CD4-positive, alpha-beta T cell treated with Interleukin-21 for 1 hour (primary cell): ENCODE measurements at places on chromosomes 11 and 22.

DNA sequence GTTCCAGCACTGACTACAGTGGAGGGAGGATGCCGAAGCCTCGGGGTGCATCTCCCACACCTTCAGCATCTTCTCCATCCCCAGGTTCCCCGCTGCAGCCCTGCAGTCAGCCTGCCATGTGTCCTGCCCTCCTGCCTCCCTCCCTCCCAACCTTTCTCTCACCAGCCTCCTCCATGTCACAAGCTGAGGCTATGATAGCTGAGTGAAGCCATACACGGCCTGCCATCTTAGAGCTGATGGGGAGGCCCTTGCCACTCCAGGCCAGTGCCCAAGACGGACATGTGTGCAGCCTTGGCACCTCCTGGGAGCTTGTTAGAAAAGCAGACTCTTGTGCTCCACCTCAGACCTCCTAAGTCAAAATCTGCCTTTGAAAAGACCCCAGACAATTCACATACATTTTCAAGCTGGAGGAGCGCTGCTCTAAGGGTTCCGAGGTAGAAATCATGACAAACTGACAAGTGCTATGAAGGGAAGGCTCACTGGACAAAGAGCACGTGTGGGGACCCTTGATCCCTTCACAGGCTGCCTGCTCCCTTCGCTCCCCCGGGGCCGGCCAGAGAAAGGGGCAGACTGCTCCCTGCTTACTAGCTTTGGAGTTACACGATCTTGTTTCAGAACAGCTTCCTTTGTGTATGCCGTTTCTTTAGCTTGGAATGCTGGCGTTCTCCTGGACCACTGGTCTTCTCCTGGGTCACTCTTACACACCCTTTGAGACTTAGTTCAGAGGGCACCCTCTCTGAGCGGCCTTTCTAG lies 123.9 kb downstream of the ST3GAL4 start:
- no peak for DNase-seq

GRCh38 chr22:37607010-37607934 lies 1.4 kb upstream of the GGA1 start:
- peak; percentile 91 for DNase-seq

DNA sequence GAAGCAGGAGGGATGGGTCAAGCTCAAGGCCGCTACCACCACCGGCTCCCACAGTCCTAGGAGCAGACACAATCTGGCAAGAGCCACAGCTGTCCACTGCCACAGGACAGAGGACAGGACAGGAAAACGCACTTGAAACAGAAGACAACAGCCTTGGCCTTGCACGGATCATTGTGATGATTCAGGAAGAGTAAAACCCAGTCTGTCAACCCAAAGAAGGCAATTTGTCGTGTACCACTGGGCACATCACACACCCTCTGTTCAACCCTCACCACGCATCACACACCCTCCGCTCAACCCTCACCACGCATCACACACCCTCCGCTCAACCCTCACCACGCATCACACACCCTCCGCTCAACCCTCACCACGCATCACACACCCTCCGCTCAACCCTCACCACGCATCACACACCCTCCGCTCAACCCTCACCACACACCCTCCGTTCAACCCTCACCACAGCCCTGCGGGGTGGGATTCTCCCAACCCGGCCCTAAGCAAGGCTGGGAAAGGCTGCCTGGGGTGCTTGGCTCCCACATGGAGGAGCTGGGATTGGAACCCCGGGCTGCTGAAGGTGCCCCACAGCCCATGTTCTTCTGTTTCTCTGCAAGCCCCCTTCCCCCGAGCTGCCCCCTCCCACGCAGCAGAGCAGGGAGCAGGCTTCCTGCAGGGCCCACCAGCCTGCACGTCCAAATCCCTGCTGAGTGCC lies 11.3 kb upstream of the CDC42BPG start:
- DNase-seq, result no peak

DNA sequence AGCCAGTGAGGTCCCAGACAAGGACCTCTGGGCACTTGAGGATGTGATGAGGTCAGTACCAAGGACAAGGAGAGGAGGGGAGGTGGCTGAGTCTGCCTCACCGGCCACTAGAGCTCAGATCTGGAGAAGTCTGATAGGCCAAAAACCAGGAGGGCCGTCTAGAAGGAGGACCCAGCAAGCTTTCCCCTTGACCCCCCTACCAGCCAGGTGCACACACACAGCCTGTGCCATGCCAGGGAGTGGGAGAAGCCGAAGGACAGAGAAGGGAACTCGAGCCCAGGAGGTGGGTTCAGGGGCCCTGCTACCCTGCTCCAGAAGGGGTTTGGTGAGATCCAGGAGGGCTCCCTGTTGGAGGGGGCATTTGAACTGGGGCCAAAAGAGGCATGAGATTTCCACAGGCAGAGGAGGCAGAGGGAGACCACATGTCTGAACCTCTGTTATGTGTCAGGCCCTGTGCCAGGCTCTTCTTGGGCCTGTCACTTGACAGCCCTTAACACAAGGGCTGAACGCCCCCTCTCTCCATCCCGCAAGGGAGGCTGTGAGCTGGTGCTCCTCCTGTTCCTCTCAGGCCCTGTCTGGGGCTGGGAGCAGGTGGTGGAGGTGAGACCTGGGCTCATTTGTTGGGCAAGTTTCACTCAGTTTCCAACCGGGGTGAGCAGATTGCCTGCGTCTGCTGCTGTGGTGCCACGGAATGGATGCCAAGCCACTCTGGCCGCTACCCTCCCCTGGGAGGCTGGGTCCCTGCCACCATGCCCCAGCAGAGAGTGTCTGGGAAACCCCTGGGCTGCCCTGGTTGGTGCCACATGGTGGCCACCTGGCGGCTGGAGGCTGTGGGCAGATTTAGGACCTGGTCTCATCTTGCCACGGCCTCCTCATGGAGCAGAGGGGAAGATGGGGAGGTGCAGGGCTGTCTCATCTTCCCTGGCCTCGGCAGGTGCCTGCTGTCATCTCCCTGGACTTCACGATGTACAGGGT lies 65.2 kb downstream of the MPPED1 start:
- no peak for DNase-seq

DNA sequence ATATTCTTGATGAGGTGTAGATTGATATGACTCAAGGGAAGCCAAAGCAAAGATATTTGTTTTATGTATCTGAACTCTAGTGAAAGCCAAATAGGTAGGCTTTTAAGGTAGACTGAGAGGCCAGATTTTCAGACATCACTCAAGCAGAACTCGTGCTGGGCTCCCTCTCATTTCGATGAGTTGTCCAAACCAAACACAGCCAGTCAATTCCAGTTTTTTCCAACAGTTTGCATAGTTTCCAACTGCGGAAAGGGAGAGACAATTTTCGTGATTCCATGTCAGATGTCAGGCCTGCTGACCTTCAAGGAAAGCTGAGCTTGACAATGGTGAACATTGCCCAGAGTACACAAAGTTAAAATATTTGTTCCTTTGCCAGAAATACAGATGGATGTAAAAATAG lies 110.9 kb upstream of the MPPED2 start:
- DNase-seq, result no peak

DNA sequence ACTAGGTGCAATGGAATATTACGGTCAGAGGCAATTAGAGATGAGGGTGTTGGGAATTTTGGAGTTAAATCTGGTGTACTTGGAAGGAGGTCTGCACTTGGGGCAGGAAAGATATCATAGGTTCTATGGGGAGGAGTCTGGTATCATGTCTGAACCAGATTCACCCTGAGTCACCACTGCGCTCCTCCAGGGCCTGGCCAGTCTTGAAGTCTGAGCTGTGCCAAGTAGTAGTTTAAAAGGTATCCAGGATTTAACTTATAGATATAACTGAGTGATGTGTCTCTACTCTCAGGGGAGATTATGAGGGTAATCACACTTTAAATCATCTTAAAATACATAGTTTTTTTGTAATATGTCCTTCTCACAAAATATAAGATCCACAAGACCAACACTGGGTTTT lies 6.6 kb downstream of the CNGA4 start:
- no peak for DNase-seq

- DNase-seq, result no peak
Observed at GRCh38 chr11:76661834-76662434, 8.6 kb downstream of the LRRC32 start.

DNA sequence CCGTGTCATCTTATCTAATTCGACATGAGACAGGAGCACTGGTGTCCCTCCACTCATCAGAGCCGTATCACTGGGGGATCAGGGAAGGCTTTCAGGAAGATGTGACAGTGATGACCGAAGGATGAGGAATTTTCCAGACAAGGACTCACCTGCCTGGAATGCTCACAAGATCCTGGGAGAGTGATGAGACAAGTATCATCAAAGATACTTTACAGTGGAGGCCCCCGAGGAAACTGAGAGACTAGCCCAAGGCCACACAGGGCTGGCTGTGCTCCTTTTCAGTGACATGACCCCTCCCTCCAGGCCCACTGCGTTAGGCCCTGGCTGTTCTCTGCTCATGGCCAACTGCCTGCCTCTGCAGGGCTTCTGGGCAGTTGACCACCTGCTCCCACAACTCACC lies 13.0 kb downstream of the CLPB start:
- DNase-seq, result no peak

GRCh38 chr11:27470166-27470565 lies 2.4 kb downstream of the LGR4 start:
- no peak for DNase-seq

GRCh38 chr11:129385801-129386200 lies 10.2 kb downstream of the BARX2 start:
- DNase-seq, result no peak

GRCh38 chr11:43687120-43687791 lies 6.7 kb downstream of the HSD17B12 start:
- no peak for DNase-seq

DNA sequence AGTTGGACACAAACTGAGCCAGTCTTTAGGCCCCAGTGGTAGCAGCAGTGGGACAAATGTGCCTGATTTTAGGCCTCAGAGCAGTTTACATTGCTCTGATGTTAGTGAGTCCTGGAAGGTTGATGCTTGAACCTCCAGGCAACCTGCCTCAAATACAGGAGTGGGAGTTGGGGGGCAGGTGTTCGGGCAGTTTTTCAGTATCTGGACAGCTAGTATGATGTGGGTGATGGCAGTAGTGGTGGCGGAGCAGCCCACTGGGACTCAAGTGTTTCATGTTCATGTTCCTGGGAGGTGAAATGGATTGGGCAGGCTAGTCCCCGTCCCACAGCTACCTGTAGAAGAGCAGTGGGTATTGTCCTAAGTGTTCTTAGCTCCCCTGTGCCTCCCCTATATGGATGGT lies 857.8 kb downstream of the JRKL start:
- DNase-seq, result no peak
